ENCODE measurements at places on chromosomes 1 and 21. TPM values are rescaled to one million over a fixed set of nuclear protein-coding genes. Genes with fewer than 3 reads are reported as not detected.

Gene CLDN17
- total RNA-seq: not detected

Gene NUDT4B
- 24.0 TPM for total RNA-seq

DNA sequence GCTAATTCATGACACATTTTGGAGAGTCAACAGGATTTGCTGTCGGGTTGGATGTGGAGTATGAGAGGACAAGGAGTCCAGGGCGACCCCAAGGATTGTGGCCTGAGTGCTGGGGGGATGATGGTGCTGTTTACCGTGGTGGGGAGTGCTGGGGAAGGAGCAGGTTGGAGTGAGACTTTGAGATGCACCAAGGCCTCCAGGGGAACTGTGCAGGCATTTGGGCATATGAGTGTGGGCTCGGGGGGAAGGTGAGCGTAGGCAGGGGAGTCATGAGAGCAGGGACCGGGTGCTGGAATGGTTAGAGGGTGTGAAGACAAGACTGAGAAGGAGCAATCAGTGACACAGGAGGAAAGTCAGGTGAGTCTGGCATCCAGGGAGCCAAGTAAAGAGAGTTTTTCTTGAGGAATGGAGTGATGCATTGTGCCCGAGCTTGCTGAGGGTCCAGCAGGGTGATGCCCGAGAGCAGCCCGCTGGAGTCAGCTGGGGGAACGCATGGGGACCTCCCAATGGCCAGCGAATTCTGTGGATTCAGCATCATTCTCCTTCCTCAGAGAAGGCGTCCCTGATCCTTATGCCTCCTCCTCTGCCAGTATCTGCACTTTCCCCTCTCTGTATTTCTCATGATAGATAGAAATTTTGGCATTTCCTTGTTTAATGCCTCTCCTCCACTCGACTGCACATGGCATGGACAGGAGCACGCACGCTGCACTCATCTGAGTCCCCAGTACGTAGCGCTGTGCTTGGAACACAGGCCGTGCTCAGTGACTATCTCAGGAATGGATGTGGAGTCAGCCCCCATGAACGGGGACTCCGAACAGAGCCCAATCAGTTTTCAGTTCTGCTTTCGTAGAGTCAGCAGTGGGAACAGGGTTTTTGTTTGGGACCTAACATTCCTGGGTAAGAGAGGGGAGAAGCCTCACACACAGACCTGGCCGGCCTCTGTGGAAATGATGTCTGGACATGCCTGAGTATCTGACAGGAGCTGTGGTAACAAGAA is 52.1 kb upstream of the ETV3 start:
- peaks cover 61% of the 10 kb centered on the region for H3K27me3 ChIP-seq
- H3K27ac ChIP-seq: no peak overlapping the region
- H3K4me3 ChIP-seq: no peak overlapping the region
- H3K36me3 ChIP-seq: no peaks in the 10 kb centered on the region

GRCh38 chr1:208510192-208510952 is 266.2 kb upstream of the PLXNA2 start:
- no peaks in the 10 kb centered on the region for H3K36me3 ChIP-seq
- H3K4me3 ChIP-seq: no peak overlapping the region
- H3K4me1 ChIP-seq: no peaks in the 10 kb centered on the region
- H3K27ac ChIP-seq: no peak overlapping the region
- H3K27me3 ChIP-seq: no peaks in the 10 kb centered on the region

DNA sequence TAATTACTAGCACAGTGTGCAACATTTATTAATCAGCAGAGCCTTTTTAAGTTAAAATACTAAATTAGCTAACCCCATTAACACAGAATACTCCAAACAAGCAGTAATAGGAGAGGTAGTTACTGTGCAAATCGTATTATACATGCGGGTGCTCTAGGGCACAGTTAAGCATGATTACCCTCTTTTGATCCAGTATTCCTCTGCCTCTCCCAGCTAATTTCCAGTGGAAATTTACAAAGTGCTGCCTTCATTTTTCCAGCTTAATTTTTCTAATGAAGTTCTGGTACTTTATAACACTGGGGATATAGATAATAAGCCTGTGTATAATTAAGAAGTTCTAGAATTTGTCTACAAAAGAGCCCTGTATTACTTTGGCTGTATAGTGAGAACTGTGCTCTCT is 159.9 kb downstream of the SPATA17 start:
- no peaks in the 10 kb centered on the region for H3K4me1 ChIP-seq
- no peak for DNase-seq
- H3K4me3 ChIP-seq: no peak overlapping the region
- H3K36me3 ChIP-seq: no peaks in the 10 kb centered on the region
- H3K27me3 ChIP-seq: no peaks in the 10 kb centered on the region
- H3K27ac ChIP-seq: no peak overlapping the region

- no peak overlapping the region for H3K4me3 ChIP-seq
- DNase-seq: no peak
- no peaks in the 10 kb centered on the region for H3K27me3 ChIP-seq
- H3K4me1 ChIP-seq: peaks cover 19% of the 10 kb centered on the region
- 0 out of 2 replicates have a peak, but pooled peaks cover under 1% of the 10 kb centered on the region for H3K36me3 ChIP-seq
These were observed 62.9 kb downstream of the NID1 start for GRCh38 chr1:236002025-236002390.

Gene CNST
- total RNA-seq: 44.5 TPM

Gene LCE1D
- not detected for total RNA-seq

Gene GORAB
- total RNA-seq: 27.7 TPM

GRCh38 chr1:28428012-28428411 is 58.5 kb downstream of the PHACTR4 start:
- peaks cover 14% of the 10 kb centered on the region for H3K4me1 ChIP-seq
- no peak overlapping the region for H3K4me3 ChIP-seq
- no peaks in the 10 kb centered on the region for H3K27me3 ChIP-seq
- H3K36me3 ChIP-seq: no peaks in the 10 kb centered on the region

All from GM23248 (cell line).